ENCODE measurements at places on chromosomes 2 and 18. TPM values are rescaled to one million over a fixed set of nuclear protein-coding genes. Genes with fewer than 3 reads are reported as not detected.

DNA sequence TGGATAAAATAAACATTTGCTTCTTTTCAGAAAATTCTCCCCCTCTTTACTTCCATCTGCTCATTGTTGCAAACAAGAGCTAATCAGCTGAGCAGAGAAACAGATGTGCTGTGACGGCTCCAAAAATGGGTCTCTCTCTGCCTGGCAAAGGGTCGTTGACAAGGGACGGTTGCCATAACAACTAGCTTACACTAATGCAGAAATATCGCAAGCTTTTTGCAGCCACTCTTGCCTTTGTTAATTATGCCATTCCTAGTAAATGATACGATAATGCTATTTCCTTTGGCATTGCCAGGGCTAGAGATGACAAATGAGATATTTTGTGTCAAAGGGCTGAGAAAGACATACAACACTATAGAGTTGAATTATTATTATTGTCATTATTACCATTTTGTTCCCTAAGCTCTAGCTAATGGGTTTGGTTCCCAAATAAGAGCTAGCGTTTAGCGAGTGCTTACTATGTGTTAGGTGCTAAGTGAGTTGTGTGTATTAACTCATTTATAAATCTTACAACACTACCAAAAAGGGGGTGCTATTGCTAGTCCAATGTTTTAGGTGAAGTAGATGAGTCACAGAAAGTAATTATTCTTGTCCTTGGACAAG is 46.8 kb downstream of the MYO3B start:
- no peak for DNase-seq

GRCh38 chr18:21452796-21453510 is 147.6 kb downstream of the ESCO1 start:
- no peak for DNase-seq

The DSG4 gene
- not detected for total RNA-seq

- no peak for DNase-seq
These were observed 57.7 kb upstream of the ST6GAL2 start for GRCh38 chr2:106943468-106944200.

The GGCX gene
- total RNA-seq = 64.1 TPM

DNA sequence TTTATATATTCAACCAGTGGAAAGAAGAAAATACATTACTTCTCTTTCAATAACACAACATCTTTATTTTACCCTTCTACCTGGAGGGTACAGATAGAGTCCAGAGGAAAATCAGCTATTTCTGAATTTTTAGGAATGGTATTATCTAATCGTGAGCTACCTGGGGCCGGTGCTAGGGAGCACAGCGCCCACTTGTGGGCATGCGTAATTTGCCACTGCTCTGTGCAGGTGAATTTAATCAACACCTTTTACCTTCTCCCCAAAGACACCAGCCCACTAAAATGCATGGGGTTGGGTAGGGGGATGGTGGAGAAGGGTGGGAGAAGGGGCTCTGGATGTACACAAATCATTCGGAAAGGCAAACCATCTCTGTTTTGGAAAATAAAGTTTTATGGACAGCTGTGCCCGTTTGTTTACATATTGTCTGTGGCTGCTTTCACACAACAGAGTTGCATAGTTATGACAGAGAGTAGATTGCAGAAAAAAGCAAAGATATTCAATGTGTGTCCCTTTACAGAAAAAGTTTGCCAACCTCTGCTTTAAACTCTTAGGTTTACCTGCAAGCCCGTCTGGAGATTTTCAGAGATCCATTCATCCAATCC is 51.5 kb upstream of the DCC start:
- peak; percentile 8 for DNase-seq

- DNase-seq = no peak
These were observed 90.6 kb downstream of the SKA1 start for GRCh38 chr18:50465211-50466153.

DNA sequence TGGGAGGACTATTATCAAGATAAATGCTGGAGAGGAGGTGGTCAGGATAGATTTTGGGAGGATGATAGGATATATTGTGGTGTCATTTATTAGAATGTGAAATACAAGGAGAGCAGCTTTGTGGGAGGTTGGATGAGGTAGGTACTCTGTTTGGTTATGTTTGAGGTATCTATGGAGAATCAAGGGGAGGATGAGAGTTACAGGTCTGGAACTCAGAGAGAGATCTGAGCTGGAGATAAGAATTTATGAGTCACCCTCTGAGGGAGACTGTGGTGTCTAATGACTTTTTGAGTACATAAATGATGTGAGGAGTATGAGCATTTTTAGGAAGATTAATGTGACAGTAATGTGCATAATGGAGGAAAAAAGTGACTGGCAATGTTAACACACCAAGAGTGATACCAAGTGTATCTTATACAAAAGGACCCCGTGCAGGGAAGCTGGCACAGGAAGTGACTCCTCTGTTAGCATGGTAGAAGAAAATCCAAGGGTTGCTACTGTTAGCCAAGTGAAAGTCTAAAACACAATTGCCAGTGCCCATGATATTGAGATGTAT is 48.2 kb downstream of the CRIM1 start:
- DNase-seq = peak; percentile 93

- DNase-seq = no peak
These were observed 40.1 kb upstream of the EPHA4 start for GRCh38 chr2:221612161-221612560.

The REEP1 gene
- total RNA-seq = 0.23 TPM

DNA sequence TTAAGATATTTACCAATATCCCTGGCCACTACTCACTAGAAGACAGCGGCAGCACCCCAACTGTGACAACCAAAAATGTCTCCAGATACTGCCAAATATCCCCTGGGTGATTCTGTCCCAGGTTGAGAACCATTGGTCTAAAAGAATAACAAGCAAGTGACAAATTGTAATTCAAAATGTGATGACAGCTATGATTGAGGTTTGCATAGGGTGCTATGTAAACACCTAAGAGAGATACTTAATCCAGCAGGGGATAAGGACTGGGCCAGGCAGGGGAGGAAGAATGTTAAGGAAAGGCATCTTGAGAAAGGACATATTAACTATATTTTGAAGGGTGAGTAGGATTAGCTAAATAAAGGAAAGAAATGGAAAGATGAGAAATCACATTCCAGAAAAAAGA is 38.0 kb upstream of the ENOSF1 start:
- DNase-seq = no peak

DNA sequence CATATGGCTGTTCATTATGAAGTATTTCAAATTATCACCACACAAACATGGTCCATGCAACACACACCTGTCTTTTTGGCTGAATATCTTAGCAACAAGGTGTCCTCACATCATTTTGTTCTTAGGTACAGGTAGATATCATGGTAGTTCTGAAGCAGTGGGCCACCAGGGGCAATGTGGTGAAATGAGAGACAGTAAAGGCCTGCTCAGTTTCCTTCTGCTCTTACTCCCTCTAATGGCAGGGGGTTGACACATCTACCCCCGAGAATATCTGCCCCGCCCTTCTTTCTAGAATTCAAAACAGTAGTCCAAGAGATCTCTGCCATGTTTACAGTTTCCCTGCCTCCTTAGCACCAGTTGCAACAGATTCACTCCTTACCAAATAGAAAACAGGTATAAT is 147.0 kb upstream of the KLHL14 start:
- no peak for DNase-seq

GRCh38 chr2:110783196-110783873 is 51.0 kb downstream of the ACOXL start:
- DNase-seq = no peak

DNA sequence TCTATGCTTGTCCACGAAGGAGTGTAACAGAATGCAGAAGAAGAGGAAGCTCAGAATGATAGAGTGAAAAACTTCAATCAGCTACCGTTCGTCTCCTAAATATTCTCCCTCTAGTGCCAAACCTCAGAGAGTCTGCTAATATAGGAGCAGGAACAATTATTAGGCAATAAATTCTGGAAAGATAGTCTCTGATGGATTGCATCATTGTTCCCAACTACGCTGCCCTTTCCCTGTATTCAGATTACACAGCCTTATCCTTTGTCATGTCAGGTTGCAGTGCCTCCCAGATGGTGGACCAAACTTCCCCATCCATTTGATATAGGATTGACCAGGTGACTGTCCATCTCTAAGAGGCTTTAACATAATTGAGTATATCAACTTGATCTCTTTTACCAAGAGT is 811.5 kb upstream of the CHAC2 start:
- DNase-seq = no peak

DNA sequence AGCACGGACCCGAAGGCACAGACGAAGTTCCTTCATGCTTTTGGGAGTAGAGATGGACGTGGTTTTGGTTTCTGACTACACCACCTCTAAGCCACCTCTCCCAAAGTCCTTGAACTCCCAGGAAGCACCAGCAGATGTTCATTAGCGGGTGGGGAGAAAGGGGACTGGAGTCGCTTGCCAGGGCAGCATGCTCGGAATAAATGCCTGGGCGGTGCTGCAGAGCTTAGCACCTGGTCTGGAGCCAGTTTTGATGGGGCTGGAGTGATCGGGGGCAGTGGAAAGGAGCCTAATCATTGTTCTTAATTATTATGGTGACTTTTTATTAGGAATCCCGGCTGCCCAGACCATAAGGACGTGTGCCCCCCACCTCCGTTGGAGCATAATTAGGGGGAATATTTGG is 220.8 kb downstream of the TFCP2L1 start:
- no peak for DNase-seq

The SPIRE1 gene
- 45.5 TPM for total RNA-seq

The G6PC2 gene
- total RNA-seq = not detected

- DNase-seq = no peak
These were observed 150.4 kb downstream of the NR4A2 start for GRCh38 chr2:156182132-156182531.

DNA sequence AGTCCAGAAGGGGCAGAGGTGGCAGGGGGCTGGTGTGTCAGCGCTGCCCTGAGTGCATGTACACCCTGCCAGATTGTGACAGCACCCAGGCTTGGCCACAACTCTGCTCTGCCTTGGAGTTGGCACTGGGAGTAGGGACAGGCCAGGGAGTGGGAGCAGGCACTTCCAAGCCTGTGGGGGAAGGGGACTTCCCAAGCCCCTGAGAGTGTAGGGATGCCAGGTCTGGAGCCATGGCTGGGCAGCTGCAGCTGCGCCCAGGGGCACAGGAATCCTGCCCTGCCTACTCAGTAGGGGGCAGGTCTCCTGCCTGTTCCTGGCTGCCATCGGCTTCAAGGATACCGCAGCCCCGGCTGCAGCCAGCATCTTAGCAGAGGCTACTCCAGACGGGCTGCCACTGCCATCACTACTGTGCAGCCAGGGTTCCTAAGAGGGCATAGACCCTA is 109.4 kb downstream of the CALCRL start:
- DNase-seq = no peak

- DNase-seq = no peak
These were observed 41.6 kb downstream of the GFPT1 start for GRCh38 chr2:69345434-69345833.

The ASXL3 gene
- total RNA-seq = 0.74 TPM

The LYPD1 gene
- total RNA-seq = 0.21 TPM

- DNase-seq = no peak
These were observed 86.8 kb downstream of the SPRED2 start for GRCh38 chr2:65345631-65346030.

DNA sequence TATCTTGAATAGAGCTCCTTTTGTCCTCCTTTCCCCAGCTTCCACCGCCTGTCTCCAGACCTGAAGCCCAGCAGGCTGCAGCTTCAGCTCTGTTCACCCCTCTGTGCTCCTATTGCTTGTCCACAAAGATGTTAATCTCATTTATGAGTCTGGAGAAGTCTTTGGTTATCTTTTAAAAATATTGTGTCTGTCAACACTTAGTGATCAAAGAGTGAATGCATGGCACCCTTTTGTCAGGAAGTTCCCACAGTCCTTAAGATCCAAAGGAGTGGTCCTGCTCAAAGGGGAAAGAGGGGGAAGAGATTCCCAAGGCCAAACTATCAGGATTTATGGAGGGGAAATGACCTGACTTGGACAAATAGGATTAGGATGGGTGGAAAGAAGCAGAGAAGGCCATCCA is 118.9 kb downstream of the ACAA2 start:
- DNase-seq = no peak

DNA sequence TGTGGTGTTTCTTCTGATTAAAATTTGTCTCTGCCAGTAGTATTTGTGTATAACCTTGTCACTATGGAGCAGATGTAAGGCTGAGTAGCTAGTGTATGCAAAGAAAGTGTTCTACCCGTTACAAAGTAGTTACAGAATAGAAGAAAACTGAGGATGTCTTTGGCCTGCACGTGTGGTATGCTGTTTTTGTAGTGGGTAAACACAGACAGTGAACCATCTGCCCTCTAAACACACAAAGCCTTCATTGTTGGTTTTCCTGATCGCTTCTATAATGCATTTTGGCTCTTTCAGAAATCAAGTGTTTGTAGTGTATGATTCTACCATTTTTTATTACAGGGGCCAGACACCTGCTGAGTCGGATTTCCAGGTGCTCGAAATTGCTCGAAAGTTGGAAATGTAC is 61.5 kb downstream of the FARP2 start:
- DNase-seq = no peak

GRCh38 chr18:23276451-23276850 is 141.2 kb downstream of the CABLES1 start:
- no peak for DNase-seq

The STON1 gene
- total RNA-seq = 0.92 TPM

GRCh38 chr2:41241325-41242000 is 789.6 kb upstream of the SLC8A1 start:
- DNase-seq = no peak

- no peak for DNase-seq
These were observed 191.1 kb upstream of the REV1 start for GRCh38 chr2:99680946-99681345.

The BABAM2 gene
- 31.2 TPM for total RNA-seq

- DNase-seq = no peak
These were observed 48.8 kb upstream of the DNAJC10 start for GRCh38 chr2:182667315-182667695.

- DNase-seq = no peak
These were observed 177.1 kb downstream of the TRABD2A start for GRCh38 chr2:84703831-84704230.

DNA sequence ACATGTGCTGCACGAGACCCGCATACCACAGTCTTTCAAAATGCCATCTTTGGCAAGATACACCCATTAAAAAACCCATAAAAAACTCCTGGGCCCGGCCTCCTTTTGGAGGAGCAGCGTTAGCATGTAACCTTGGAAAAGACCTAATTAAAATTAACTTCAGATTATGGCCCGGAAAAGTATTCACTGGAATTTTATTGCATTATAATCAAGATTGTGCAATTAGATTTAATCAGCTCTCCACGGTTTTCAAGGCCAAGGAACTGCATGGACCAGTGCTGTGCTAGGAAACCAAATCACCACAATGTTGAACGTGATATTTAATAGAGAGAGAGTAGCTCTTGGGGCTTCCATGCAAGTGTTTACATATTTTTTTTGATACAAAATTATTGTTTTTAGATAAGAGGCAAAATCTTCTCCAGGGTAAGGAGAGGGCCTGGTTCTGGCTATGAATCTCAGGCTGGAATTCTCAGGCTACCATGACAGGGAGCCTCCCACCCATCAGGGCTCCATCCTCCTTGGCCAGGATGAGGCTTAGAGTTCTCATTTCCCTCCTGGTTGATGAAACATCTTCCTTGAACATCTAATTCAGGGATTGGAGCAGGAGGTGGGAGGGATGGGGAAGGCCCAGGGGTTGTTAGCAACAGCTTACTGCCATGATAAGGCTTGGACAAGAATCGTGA is 82.0 kb upstream of the TTC39C start:
- DNase-seq = no peak

The LDLRAD4 gene
- total RNA-seq = 0.28 TPM

The SH3BP4 gene
- total RNA-seq = 133 TPM

The SATB2 gene
- 43.2 TPM for total RNA-seq

The IL36G gene
- not detected for total RNA-seq
